ENCODE measurements at places on chromosomes 1 and 21.
A peak's percentile ranks its signal among the peaks of the same experiment; 100 is the strongest.

DNA sequence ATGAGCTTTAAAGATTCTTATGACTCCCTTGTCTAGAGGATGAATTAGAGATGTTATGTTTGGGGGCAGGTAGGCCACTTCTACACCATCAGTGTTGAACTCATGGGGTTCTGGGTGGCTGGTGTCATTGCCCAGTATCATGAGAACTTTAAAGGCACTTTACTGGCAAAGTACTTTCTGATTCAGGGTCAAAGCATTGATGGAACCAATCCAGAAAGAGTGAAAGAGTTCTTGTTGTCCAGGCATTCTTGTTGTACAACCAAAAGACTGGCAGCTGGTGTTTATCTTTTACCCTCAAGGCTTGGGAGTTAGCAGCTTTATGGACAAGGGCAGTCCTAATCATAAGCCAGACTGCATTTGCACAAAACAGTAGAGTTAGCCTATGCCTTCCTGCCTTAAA is 673.0 kb downstream of the USP25 start:
- DNase-seq, result no peak

DNA sequence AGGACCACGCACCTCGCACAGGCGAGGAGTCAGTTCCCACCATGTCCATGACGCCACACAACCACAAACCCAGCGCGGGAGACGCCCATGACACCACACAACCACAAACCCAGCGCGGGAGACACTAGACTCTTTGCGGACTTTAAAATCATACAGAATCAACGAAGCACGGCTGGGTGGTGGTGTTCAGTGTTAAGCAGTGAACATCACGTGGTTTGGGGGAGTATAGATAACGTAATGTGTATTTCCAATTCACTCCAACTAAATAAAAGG is 19.2 kb downstream of the PTTG1IP start:
- DNase-seq, result no peak

DNA sequence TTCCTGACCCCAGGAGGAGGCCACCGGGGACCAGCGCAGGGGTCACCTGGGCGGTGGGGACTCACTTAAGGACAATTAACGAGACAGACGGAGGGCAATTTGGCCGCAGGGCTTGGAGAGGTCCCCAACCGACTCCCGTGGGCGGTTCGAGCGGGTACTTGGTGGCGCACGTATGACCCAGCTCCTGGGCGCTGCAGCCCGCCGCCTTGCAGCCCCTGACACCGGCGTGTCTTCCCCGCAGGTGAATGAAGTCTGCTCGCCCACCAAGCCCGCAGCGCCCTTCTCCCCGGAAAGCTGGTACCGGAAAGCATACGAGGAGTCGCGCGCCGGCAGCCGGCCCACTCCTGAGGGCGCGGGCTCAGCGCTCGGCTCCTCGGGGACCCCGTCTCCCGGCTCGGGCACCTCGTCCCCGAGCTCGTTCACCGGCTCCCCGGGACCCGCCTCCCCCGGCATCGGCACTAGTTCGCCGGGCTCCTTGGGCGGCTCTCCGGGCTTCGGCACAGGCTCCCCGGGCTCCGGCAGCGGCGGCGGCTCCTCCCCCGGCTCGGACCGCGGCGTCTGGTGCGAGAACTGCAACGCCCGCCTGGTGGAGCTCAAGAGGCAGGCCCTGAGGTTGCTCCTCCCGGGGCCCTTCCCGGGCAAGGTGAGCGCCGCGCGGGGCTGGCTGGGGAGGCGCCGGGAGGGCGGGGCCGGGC is 1.4 kb downstream of the KIF26B start:
- peak; percentile 47 for DNase-seq

DNA sequence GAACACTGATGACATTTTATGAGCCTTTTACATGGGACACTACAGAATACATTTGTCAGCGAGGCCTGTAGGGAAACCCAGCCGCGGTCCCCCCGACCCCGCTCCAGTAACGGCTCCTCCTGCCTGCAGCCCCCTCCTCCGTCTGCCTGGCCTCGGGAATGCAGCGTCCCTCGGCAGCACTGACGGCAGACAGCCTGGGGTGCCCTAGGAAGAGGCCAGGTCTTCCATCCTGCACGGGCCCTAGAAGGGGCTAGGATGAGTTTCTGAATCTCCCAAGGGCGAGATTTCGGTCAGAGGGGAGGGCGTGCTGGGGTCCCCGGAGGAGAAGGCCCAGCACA is 8.4 kb downstream of the SAMD11 start:
- no peak for DNase-seq

DNA sequence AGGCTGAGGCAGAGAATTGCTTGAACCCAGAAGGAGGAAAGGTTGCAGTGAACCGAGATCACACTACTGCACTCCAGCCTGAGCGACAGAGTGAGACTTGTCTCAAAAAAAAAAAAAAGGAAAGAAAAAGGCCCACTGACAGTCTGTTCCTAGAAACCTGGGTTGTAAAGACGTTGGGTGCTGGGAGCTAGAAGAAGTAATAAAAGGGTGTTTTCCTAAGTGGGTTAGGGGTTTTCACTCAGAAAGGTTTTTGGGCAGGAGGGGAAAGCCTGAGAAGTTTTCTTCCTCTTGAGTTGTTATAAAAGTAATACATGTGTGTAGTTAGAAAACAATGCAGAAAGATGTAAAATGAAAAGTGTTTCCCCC is 25.4 kb downstream of the CELA3A start:
- no peak for DNase-seq

- no peak for DNase-seq
Observed at GRCh38 chr1:17052038-17052437, 1.8 kb downstream of the SDHB start.

DNA sequence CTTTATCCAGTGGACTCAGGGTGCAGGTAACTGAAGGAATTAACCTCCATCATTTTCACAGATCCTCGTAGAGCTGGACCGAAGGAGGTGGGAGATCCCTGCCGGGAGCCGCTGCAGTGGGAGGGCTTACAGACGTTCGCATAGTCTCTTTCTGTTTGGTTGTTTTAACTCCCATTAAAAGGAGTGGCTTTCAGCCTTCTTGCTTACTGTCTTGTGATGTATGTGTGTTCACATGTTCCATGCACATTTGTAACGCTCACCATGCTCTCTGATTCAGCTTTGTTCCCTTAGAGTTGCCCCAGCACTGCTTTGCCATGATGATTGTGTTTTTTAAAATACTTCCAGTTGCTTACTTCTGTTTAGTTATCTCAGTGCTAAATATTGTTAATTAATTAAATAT is 85.8 kb downstream of the ADARB1 start:
- DNase-seq, result no peak

DNA sequence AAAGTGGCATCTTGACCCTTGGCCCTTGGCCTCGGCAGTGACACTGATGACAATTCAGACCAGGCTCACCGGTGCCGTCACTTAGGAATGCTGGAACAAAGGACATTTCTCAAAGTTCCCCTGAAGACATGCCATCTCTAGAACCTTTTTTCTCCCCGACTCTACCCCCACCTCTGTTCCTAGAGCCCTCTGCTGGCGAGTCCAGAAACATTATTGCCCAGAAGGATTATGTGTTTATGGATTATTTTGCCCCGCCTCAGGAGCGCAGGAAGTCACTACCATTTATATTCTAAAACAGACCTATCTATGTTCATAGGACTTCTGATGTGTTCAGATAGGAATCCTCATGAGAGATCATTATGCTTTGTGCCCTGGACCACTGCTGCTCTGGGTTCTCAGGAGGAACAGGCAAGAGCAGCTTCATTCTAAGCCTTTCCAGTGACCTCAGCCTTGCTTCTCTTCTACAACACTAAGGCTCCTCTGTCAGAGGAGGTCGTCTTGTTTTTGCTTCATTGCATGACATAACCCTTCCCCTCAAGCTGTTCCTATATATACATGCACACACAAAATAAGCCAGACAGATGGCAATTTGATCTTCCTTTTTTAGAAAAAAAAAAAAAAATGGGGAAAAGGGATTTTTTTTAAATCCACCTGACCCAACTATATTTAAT is 12.4 kb upstream of the SHISA4 start:
- no peak for DNase-seq

- no peak for DNase-seq
Observed at GRCh38 chr1:150748878-150749719, 16.5 kb downstream of the CTSS start.

GRCh38 chr1:119463569-119463968 is 43.4 kb upstream of the HSD3B1 start:
- DNase-seq, result no peak

DNA sequence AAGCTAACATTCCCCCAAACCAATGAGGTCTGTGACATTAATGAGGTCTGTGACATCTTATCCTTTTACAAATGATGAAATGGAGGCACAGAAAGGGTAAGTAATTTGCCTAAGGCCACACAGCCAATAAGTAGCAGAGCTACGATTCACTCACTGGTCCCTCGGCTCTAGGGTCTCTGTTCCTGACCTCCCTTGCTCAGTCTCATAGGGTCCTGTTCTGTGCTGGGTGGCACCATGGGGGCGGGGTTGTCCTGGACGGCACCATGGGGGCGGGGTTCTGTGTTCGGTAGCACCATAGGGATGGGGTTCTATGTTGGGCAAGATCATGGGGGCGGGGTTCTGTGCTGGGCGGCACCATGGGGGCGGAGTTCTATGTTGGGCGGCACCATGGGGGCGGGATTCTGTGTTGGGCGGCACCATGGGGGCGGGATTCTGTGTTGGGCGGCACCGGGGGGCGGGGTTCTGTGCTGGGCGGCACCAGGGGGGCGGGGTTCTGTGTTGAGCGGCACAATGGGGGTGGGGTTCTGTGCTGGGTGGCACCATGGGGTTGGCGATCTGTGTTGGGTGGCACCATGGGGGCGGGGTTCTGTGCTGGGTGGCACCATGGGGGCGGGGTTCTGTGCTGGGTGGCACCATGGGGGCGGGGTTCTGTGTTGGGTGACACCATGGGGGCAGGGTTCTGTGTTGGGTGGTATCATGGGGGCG is 55.6 kb downstream of the CLSTN1 start:
- DNase-seq, result no peak

DNA sequence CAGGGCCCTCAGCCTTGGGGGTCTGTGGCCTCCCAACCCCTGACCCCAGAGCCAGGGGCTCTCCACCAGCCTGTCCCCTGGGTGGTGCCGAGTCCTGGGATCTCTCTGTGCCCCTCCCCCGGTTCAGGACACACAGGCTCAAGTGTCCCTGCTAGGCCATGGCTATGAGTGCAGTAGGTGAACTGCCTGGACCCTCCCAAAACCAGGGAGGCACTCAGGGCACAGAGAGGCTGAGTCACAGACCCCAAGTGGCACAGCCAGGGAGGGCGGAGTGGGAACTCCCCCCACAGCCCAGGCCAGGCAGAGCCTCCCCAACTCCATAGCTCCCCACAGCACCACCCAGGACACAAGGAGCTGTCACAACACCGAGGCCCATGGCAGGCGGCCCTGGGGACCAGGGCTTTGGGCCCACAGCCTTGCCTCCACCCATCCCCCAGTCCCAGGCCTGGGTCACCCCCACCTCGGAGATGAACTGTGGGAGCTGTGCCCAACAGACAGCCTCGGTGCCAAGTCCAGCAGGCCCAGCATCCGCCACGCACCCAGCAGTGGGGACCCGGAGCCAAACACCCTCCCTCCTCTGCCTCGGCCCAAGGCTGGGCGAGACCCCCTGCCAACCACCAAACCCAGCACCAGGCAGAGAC is 3.2 kb downstream of the DVL1 start:
- no peak for DNase-seq

- no peak for DNase-seq
Observed at GRCh38 chr1:6801199-6801598, 15.9 kb downstream of the CAMTA1 start.

- DNase-seq, result no peak
Observed at GRCh38 chr1:213032651-213033050, 17.0 kb upstream of the ANGEL2 start.

GRCh38 chr21:26169611-26170470 is 729 bp downstream of the APP start:
- no peak for DNase-seq

- no peak for DNase-seq
Observed at GRCh38 chr1:28642056-28642846, 616 bp downstream of the TAF12 start.

DNA sequence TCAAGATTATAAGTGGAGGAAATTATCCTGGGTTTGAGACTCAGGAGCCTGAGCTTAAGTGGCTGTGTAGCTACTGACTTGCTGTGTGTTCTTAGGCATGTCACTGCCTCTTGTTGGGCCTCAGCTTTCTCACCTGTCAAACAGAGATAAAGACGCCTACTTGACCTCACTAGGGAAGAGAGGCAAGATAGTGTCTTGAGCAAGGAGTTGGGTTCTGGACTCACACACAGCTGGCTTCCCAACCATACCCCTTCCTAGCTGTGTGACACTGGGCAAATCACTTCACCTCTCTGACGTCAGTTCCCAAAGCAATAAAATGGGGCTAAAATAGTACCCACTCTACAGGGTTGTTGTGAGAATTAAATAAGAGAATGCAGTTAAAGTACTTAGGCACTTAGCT is 11.6 kb upstream of the EPB41 start:
- DNase-seq, result no peak

- no peak for DNase-seq
Observed at GRCh38 chr1:66254785-66255184, 279.2 kb upstream of the SGIP1 start.

DNA sequence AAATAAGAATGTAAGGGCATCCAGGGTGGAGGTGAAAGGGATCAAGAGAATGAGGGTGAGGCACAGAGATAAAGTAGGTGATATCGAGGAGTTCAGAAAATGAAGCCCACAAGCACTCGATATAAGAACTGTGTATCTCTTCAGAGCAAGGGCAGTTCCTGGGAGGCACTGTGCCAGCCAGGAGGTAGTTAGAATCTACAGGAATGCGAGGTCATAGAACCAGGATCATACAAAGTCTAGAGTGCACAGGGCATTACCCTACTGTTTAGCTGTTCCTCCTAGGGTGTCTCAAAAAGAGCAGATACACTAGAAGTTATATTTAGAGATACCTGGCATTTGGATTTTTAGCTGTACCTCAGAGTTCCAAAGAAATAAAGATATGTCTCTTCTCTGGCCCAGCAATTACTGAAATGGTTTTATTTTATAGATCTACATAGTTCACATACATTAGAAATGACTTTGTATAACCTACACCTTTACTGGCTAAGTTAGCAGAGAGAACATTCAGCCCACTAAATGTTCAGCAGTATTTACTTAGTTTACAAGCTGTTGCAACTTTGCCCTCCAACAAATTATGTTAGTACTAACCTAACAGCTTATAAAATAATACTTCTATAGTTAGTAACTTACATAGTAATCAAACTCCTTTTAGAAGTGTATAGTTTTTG is 1.6 kb downstream of the OVAAL start:
- no peak for DNase-seq

DNA sequence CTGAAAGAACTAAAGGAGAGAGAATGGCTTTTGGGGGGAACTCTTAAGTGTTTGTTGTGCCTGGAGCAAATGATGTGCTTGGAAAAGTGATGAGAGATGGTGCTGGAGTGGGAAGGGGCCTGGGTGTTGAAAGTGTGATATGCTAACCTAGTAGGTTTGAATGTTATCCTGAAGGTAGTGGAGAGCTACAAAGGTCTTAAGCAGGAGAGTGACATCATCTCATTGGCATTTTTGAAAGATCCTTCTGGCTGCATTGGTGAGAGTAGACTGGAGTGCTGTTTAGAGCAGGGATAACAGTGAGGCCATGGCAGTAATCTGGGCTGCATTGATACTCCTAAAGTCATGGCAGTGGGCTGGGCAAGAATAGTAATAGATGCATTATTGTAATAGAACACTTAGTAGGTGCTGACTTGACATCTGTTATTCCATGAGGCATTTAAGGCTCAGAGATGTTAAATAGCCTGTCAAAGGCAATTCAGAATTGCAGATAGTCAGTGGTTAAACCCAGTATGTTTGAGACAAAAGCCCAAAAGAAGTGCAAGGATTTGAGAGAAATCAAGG is 44.5 kb downstream of the MDM4 start:
- no peak for DNase-seq

Data from activated CD8-positive, alpha-beta memory T cell treated with anti-CD3 and anti-CD28 coated beads for 1 hour (primary cell).